Posterior vena cava (tissue), 2 donors: ENCODE measurements at places on chromosomes 6 and 20.

GRCh38 chr6:111274593-111275217 is 187.4 kb downstream of the SLC16A10 start:
- DNase-seq: no peak

DNA sequence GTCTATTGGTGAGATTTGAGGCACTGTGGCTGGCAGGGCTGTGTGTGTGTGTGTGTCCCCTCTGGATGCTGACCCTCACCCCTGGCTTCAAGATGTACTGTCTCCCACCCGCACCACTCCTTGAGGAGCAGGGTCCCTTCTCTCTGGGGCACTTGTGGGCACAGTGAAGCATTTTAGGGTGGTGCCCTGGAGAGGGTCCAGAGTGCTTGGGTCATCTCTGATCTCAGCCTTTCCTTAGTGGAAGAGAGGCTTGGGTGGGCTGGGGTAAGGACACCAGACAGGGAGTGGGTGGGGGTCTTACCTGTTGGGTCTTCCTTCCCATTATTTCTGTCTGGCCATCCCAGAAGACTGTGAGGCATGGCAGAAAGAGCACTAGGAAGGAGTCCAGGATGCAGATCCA is 66.1 kb downstream of the EFCAB8 start:
- no peak for DNase-seq

GRCh38 chr6:70099732-70100131 is 203.2 kb downstream of the COL9A1 start:
- no peak for DNase-seq

GRCh38 chr6:37130704-37131103 is 39.2 kb upstream of the PIM1 start:
- DNase-seq: peak; percentile 83

GRCh38 chr20:8903655-8904605 is 165.0 kb upstream of the PLCB4 start:
- DNase-seq: no peak

GRCh38 chr6:19204445-19204844 is 632.7 kb upstream of the ID4 start:
- no peak for DNase-seq
